ENCODE measurements at places on chromosomes 2 and 18. TPM values are rescaled to one million over a fixed set of nuclear protein-coding genes. Genes with fewer than 3 reads are reported as not detected.
A peak's percentile ranks its signal among the peaks of the same experiment; 100 is the strongest.

Gene CTAGE1
- total RNA-seq = not detected

Gene CD207
- 81.3 TPM for total RNA-seq

Gene AFF3
- total RNA-seq = 3.9 TPM

GRCh38 chr18:53864770-53865169 lies 359.7 kb downstream of the MBD2 start:
- H3K27me3 ChIP-seq = no peaks in the 10 kb centered on the region
- no peak for DNase-seq
- H3K27ac ChIP-seq = no peak overlapping the region
- no peak overlapping the region for H3K4me3 ChIP-seq
- no peaks in the 10 kb centered on the region for H3K36me3 ChIP-seq
- no peaks in the 10 kb centered on the region for H3K4me1 ChIP-seq

- H3K27ac ChIP-seq = peak overlapping the region; percentile 88
- H3K4me3 ChIP-seq = peak overlapping the region; percentile 89
- no peak for DNase-seq
- peaks cover 29% of the 10 kb centered on the region for H3K36me3 ChIP-seq
These were observed 383 bp upstream of the ATP5MC3 start for GRCh38 chr2:175181877-175182308.

DNA sequence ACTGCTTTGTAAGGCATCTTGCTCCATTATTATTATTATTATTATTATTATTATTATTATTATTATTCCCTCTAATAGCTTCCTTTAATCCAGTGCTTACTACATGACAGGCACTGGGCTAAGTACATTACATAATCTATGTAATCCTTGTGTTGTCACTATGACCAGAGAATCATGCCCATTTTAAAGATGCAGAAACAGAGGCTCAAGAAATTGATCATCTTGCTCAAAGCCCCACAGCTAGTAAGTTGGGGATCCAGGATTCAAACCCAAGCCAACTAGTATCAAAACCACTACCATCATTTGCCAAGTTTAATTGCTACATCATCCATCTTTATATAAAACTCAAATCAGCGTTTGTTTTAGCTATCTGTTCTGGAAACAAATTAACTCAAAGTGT lies 594 bp upstream of the NGEF start:
- DNase-seq = no peak
- H3K27ac ChIP-seq = no peak overlapping the region
- no peaks in the 10 kb centered on the region for H3K4me1 ChIP-seq
- no peaks in the 10 kb centered on the region for H3K27me3 ChIP-seq
- H3K36me3 ChIP-seq = no peaks in the 10 kb centered on the region

DNA sequence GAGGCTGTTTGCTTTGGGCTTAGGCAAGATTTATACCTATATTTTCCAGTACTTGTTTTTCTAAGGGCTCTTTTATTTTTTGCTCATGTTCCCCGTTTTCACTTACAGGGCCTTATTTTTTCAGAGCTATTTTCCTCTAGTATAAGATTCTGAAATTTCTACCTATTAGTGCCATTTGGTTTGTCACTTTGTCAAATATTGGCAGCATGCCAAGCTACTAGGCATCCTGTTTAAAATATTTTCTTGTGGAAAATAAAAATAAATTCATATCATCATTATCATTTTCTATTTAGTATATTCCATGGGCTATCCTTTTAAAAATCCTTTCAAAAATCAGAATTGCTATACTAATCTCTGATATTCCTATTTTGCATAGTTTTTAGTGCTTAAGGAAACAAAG lies 64.8 kb upstream of the CHST9 start:
- H3K4me1 ChIP-seq = no peaks in the 10 kb centered on the region

- no peaks in the 10 kb centered on the region for H3K27me3 ChIP-seq
- no peak for DNase-seq
- H3K4me1 ChIP-seq = no peaks in the 10 kb centered on the region
- no peaks in the 10 kb centered on the region for H3K36me3 ChIP-seq
These were observed 70.7 kb downstream of the NEDD4L start for GRCh38 chr18:58114766-58115165.
